ENCODE measurements at places on chromosomes 6 and 20.

DNA sequence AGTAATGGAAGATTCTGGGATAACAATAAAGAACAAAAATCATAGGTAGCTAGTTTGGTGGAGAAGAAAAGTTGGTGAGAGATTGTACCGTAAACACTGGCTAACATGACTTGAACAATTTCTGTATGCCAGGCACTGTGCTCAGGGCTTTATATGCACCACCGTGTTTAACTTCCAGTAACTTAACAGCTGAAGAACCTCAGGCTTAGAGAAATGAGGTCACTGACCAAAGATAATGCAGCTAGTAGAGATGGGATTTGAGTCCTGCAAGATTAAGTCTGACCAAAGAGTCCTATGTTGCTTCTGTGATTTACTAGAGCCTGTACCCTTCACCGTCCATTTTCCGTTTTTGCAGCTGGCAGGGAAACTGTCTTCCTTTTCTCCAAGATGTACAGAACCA is 2.7 kb downstream of the CSTF1 start:
- no peak for DNase-seq

DNA sequence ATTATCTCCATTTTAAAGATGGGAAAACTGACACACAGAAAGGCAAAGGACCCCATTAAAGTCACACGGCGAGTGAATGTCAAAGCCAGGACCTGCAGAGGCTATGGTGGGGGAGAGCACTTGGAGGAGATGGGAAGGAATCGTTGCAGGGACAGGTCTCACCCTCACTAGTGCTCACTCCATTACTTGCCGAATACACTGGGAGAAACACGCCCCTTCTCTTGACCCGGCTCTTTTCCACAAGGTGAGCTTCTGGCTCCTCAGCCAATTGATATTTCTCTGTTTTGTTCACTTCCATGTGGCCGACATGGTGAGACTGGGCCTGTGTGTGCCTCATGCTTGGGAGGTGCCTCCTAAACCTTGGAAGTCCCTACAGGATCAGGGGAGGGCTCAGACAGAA is 117.8 kb upstream of the KCNG1 start:
- no peak for DNase-seq

GRCh38 chr6:144008120-144008811 is at the start of gene PLAGL1:
Gene PLAGL1, minus strand, starts transcription at chr6:144008259. Its CDS starts 60,123 bp downstream, at chr6:143948136.
- peak; percentile 39 for DNase-seq

DNA sequence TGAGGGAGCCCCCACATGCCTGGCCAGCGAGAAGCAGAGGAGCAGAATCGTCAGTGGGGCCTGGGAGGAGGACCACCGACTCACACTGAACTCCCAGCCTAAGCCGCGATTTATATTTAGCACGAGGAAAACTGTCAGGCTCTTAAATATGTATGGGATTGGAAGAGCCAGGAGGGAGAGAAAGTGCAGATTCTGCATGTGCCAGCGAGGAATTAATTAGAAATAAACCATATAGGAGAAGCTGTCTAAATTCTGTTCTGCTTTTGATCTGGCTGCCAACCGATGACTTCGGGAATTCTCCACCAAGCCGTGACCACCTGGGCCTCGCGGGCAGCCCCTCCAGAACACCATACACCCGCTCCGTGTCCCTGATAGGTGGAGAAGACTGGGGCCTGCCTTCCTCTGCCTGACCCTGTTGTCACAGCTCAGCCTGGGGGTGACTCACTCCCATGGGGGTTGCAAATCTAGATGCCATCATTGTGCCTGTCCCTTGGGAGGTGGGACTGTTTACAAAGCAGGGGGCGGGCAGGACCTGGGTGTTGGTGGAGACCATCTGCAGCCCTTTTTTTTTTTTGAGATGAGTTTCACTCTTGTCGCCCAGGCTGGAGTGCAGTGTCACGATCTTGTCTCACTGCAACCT is 91.1 kb upstream of the PMEPA1 start:
- DNase-seq, result no peak

DNA sequence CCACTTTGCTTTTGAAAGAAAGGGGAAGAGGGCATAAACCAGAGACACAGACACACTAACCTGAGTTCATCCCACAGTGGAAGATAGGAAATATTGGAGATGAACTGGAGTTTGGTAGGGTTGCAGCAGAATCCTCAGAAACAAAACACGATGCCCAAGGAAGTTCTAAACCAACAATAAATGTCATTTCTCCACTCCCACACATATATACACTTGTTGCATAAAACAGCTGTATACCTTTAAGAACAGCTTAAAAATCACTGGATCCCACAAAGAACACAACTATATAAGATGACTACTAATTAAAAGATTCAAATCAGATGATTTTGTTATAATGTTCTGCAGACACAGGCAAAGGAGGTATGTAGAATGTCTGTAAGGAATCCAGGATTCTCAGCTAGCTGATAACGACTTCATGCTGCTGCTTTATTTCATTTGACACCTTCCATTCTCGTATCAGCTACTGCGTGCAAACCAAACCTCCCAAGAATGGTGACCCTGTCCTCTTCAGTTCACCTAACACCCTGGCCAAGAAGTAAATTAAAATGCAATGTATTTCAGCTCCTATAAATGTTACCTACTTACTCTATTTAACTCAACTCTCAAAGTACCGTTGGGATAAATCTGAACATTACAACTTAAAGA is 14.3 kb downstream of the KIF13A start:
- DNase-seq, result no peak

DNA sequence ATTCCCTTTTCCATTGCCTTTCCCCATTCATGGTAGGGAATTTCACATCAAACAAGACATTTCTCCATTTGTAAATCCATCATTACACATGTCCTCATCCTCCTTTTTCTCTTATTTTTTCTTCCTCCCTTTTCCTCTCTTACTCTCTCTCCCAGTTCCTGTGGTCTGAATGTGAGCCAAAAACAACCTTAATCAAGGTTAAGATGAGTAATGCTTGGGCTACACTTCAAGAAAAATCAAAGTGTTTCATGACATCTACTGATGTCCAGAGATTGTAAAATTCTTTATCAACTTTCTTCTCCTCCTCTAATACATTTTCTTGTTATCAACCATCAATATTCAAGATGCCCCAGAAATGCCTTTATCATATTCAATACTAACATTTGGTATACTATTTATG is 208.0 kb upstream of the PRND start:
- no peak for DNase-seq

- no peak for DNase-seq
Observed at GRCh38 chr6:31122791-31123706, 2.8 kb upstream of the CDSN start.

- DNase-seq, result no peak
Observed at GRCh38 chr6:113739041-113739655, 118.0 kb upstream of the MARCKS start.

Data from frontal cortex (tissue), 4 donors.